Kidney epithelial cell (primary cell): ENCODE measurements at places on chromosomes 7 and 10.

GRCh38 chr7:371779-372545, 82.0 kb downstream of the FOXL3 start:
- no peak for DNase-seq

DNA sequence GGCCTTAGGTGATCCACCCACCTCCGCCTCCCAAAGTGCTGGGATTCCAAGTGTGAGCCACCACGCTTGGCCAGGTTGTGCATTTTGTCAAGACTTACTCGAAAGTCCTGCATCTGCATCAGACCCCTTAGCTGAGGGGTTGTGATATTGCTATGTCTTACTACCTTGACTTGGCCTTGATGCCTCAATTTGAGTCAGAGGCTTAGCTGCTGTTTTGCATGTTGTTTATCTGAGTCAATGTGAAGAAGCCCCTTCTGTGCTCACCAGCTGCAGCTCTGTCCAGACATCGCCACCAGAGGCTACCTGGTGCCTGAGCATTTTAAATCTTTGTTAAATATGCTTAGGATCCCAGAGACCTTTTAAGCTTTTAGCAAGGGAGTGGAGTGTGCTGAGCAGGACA, 18.1 kb downstream of the UBE2D4 start:
- no peak for DNase-seq

DNA sequence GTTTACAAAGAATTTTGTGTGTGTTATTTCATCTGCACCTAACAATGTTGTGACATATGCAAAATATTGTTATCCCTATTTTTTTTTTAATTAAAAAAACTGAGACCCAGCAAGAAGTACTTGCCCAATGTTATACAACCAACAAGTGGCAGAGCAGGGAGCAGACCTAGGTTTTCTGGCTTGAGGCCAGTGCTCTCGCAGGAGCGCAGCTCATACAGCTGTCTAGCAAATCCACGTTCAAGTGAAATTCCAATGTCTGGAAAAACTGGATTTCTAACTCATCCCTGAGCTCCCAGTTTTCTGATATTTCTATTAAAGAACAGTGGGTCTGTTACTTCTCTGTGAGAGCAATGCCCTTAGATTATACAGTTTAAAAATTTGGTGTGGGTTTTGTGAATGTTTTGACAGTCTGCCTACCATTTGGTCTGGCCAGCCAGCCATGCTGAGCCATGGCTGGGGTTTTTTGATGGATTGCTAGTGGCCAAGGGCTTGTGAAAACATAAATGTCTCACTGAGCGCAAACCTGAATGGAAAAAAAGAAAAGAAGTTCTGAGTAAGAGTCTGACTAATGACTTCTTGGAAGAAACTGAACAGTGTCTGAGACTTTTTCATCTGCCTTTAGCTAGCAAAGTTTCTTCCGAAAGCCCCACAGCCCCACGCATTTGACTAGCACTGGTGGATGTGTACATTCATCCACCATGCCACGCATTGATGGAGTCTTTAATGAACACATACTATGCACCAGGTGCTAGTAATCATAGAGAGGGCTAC, 15.4 kb upstream of the PRF1 start:
- peak; percentile 56 for DNase-seq

GRCh38 chr7:116780966-116781365, 81.4 kb upstream of the CAPZA2 start:
- DNase-seq: no peak

DNA sequence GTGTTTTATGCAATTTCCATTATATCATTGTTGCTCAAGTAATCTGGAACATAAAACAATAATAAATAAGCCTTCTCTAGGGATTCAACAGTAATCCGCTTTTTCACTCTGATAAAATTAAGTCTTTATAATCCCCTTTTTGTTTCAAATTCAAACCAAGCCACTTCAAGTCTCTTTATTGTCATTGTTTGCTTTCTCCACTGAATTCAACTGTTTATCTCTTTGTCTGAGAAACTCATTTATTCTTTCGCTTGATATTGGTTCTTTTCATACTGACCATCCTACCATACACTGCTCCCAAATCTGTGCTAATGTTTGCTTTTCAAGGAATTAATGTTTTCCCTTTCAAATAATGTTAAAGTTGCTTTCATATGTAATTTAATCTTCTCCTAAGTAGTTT, 550.4 kb upstream of the PCDH15 start:
- no peak for DNase-seq

DNA sequence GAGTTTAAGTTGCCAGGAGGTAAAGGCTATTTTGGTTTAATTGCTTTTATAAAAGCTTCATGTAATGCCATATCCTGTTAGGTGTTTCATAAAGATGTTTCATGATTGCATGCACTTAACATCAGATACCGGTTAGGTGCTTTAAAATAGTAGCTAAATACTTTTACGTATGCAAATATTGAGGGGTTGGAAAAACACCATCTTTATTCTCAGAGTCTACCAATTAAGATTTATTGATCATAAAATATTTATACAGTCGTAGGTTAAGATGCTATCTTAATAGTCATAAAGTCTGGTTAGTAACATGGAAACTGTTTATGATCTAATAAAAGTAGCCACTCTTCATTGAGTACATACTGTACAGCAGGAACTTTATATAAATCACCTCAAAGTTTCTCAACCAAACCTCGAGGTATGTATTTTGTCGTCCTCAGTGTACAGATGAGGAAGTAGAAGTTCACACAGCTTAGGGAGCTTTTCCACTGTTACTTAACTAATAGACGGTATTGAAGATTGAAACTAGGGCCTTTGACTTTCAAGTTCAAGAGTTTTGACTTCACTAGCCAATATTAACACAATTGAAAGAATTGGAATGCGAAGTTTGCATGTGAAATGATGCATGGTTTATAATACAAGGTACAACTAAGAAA, 897.1 kb downstream of the GATA3 start:
- no peak for DNase-seq
